ENCODE measurements at places on chromosomes 1 and 21.
A peak's percentile ranks its signal among the peaks of the same experiment; 100 is the strongest.

- no peak for DNase-seq
Measured at GRCh38 chr1:5975133-5975880, 16.9 kb downstream of the NPHP4 start.

- no peak for DNase-seq
Measured at GRCh38 chr1:203275656-203276272, 29.6 kb upstream of the BTG2 start.

DNA sequence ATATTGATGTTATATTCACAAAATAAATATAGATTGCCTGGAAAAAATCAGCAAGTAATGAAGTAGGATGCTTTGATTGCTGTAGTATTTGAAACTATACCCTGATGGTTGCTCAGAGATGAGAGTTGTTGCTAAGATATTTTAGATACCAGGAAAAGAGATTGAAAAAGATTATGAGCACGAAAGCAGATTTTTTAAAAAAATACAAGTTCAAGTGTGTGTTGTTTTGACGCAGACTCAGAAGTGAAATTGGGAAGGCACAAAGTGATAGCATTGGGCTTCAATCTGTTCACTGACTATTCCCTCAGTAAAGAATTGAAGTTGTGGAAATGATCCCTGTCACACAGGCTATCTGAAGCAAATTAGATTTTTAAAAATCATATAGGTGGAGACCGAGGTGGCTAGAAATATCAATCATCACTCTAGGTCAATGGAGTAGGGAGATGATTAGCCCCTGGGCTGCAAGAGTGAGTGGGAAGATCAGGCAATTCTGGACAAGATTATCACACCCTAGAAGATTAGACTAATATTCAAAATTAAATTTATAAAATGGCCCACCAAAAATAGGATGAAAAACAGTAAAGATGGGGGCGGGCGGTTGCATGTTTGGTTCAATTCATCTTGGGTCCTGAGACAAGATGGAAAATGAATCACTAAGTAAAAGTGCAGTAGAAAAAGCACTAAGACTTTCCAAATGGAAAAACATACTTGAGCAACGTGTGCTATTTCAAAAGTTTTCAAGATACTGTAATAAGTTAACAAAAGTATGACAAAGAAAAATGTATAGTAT, 41.5 kb upstream of the LRRC8D start:
- DNase-seq, result no peak

DNA sequence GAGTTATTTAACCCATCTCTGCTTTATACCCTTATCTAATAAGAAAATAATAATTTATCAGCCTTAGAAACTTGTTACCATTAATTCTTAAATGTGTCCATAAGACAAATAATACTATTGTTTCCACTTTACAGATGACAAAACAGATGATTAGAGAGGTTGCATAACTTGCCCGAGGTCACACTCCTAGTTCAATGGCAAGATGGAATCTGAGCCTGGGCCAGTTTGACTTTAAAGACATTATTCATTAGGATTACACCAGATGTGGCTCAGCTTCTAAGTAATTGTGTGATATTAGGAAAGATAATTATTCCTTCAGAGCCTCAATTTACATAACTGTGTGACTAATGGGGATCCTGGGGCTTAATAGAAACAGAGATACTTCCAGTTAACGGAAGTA, 42.3 kb upstream of the KCNK2 start:
- DNase-seq, result no peak

DNA sequence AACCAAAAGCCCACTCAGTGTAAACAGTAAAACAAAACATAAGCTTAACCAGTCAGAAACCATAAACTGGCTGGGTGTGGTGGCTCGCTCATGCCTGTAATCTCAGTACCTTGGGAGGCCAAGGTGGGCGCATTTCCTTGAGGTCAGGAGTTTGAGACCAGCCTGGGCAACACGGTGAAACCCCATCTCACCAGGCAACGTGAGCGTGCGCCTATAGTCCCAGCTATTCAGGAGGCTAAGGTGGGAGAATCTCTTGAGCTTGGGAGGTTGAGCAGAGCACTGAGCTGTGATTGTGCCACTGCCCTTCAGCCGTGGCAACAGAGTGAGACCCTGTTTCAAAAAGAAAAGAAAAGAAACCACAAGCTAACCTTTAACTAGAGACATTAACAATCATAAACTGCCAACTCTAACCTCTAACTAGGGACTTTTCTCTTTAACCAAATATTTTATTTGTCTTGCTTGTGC, 13.1 kb upstream of the PRRC2C start:
- no peak for DNase-seq

- no peak for DNase-seq
Measured at GRCh38 chr21:46425041-46425440, 33.6 kb upstream of the DIP2A start.

GRCh38 chr1:55632906-55633305, 417.7 kb upstream of the USP24 start:
- no peak for DNase-seq

DNA sequence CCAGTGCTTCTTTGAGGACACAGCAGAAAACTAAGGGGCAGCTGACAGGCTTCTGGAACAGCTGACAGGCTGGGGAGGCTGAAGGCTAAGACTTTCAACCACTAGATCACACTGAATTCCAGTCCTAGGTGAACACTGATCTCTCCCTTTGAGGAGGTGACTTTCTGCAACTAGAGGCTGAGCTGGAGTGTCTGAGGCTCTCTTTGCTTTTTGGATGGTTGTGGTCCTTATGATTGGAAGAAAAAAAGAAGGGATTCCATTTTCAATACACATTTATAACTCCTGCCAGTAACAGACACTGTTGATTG, 1.4 kb downstream of the IL6R start:
- DNase-seq, result no peak

GRCh38 chr1:39701049-39701439, 9.8 kb upstream of the HPCAL4 start:
- no peak for DNase-seq

GRCh38 chr21:38925923-38926322, 120.2 kb downstream of the ETS2 start:
- DNase-seq, result peak; percentile 57

DNA sequence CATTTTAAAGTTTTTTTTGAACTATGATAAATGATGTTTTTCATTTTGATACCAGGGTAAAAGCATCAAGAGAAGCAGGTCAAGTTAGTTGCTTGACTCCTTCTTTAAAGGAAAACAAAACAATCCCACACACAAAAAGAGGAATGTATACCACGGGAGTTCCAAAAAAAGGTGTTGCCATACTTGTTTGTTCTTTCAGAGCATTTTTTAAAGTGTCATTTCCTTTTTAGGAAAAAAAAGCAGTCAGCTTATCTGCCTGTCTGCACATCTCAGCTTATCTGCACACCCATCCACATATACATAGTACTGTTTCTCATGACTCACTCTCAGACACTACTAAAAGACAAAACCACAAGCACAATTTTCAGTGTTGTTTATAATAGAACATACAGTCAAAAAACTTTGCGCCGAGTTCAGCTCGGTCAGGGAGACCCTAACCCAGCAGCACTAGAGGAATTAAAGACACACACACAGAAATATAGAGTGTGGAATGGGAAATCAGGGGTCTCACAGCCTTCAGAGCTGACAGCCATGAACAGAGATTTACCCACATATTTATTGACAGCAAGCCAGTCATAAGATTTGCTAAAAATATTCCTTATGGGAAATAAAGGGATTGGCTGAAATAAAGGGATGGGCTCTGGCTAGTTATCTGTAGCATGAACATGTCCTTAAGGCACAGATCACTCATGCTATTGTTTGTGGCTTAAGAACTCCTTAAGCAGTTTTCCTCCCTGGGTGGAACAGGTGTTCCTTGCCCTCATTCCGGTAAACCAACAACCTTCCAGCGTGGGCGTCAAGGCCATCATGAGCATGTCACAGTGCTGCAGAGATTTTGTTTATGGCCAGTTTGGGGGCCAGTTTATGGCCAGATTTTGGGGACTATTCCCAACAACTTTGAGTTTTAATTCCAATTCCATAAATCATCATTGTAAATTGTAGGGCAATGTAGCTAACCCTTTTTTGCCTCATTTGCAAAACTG, 11.4 kb upstream of the MNDA start:
- DNase-seq, result no peak

DNA sequence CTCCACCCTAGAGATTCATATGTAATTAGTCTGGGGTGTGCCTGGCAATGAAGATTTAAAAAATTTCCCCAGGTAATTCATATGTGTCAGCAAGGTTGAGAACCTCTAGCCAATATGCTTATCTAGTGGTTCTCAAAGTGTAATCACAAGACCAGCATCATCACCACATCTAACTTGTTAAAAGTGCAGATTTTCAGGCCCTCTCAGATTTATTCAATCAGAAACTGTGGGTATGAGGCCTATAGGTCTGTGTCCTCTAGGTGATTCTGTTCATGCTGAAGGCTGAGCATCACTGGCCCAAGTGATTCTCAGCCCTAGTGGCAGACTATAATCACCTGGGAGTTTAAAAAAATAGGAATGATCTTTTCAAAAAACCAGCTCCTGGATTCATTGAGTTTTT, 75.9 kb downstream of the SWT1 start:
- DNase-seq, result no peak
